ENCODE measurements at places on chromosomes 5 and 9.
A peak's percentile ranks its signal among the peaks of the same experiment; 100 is the strongest.

DNA sequence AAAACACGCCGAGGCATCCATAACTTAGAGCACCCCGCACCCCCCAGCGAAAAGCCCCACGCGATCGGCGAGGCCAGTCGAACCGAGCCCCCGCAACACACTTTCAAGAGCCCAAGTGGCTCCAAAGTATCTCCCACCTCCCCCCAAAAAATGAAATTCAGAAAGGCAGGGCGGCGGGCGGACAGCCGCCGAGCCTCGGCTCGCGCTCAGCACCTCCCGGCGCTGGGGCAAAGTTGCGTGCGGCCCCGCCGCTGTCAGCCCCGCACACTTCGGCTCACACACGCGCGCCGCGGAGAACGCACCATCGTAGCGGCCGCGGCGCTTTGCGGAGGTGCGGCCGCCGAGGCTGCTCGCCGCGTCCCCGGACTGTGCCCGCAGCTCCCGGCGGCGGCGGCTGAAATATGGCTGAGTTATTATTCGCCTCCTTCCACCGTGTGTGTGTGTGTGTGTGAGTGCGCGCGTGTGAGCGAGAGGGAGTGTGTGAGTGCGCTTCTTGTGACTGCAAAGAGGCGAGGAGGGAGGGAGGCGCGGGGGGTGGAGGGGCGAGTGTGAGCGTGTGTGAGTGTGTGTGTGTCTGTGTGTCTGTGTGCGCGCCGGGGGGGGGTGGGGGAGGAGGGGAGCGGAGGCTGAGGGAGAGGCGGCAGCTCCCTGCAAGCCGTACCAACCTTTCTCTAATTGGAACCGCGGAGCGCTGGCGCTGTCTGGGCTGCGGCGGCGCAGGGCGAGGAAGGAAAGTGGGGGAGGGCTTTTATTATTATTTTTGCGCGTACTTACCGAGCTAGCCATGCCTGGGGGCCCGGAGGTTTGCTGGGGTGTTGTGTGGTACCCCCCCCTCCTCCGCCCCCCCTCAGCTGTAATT is 599 bp downstream of the MLLT3 start:
- DNase-seq = peak; percentile 93

- no peak for DNase-seq
Observed at GRCh38 chr9:21689854-21690253, 112.6 kb upstream of the MTAP start.

- no peak for DNase-seq
Observed at GRCh38 chr5:10306806-10307205, 896 bp downstream of the CMBL start.

GRCh38 chr5:13558408-13558807 is 386.1 kb downstream of the DNAH5 start:
- DNase-seq = no peak

DNA sequence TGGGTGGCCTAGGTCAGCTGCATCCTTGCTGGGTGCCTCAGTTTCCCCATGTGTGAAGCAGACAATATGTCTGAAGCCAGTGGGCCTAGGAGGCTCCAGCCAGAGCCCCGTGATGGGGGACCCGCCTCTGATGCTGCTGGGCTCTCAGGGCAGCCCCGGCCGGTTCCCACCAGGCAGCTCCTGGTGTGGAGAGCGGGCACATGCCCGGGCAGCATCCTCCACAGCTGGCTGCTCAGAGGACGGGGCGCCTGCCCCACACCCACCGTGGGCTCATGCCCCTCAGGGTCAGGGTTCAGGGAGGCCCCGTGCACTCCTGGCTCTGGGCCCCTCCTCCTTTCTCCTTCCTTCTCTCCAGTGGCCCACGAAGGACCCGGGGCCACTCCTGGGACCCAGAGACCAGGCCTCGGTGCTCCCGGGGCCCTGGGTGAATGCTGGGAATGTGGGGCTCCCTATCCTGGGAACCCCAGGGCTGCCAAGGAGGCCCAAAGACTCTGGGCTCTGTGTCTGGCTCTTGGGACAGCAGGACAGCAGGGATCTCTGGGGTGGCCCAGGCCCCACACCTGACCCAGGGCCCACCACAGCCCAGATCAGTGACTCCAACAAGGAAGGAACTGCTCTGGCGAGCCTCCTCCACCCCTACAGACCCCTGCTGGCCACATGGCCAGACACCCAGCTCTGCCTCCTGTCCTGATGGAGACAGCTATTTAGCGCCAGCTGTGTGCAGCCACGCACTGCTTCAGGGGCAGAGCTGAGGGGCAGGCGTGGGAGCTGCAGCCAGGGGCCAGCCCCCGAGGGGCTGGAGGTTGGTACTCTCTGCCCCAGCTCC is 39.5 kb upstream of the EGFL7 start:
- no peak for DNase-seq

DNA sequence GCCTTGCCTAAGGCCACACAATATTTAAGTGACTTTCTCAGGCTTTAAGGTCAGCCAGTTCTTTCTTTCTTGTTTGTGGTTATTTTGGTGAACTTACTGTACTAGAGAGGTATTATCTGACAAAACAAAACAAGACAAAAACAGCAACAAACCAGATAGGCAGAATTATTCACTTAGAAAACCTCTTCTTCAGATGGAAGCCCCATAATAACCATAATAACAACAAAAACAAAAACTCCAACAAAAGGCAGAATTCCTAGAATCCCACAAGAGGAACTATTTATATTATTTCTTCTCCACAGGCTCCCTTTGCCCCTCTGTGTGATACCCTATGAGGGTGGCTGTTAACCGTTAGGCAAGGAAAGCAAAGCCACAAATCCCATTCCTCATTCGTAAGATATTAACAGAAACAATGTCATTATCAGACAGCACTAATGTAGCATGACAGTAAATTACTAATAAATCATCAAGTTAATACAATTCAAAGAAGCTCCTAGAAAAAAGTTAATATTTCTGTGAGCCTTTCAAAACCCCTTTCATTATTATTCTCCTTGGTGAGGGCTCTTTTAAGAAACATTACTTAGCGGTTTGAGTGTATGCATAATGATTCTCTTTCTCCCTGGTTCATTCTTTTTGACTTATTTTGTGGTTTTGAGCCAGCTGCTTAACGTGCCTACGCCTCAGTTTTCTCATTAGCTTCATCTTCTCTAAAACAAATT is 274.9 kb downstream of the EFNA5 start:
- DNase-seq = no peak

DNA sequence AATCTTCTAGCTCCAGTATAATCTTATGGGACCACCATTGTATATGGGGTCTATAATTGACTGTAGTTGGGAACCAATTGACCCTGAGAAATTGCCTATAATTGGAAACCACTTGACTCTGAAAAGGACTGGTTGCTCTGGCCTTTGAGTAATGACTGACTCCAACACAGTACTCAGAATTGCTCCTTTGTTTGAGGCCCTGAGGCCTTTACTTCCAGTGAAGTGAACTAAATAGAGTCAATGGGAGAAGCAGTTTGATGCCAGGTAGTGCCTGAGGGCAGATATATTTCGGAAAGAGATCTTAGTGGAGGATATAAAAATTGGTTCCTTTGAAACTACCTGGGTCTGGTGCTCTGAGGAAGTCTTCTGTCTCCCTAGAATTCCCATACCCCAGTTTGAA is 16.0 kb upstream of the TMEM171 start:
- no peak for DNase-seq
